GDM1 (cell line): ENCODE measurements at places on chromosomes 13 and 19.

GRCh38 chr13:62747629-62748028 lies 1332.0 kb upstream of the PCDH20 start:
- no peak for DNase-seq

GRCh38 chr19:3007975-3008374 lies 21.1 kb downstream of the TLE2 start:
- no peak for DNase-seq

- DNase-seq, result peak; percentile 12
Observed at GRCh38 chr13:49791315-49791710, 1.2 kb downstream of the KPNA3 start.

- no peak for DNase-seq
Observed at GRCh38 chr13:36696410-36697010, 22.7 kb downstream of the SERTM1 start.

- DNase-seq, result no peak
Observed at GRCh38 chr13:96958286-96958891, 35.9 kb downstream of the OXGR1 start.

GRCh38 chr13:99363391-99363790 lies 56.2 kb upstream of the GPR183 start:
- DNase-seq, result no peak

GRCh38 chr19:18841400-18841799 lies 9.6 kb downstream of the UPF1 start:
- no peak for DNase-seq

DNA sequence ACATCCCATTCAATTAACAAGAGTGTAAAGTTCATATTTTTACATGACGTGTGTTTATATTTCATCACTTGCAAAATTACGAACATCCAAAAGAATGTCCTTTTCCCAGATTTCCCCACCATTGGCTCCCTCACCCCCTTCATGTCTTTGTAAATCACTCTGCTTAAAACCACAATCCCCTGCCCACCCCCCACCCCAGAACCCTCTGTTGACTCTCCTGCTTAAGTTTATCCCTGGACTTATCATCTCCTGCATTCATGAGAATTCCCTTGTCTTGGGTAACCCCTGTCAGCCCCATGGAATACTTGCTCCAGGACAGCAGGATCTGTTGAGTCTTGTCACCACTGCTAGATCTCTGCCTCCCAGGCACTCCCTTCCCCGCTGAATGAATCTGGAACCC lies 109.9 kb downstream of the COL4A1 start:
- no peak for DNase-seq

- no peak for DNase-seq
Observed at GRCh38 chr13:82758044-82758443, 1124.2 kb downstream of the SLITRK1 start.

- no peak for DNase-seq
Observed at GRCh38 chr13:60152114-60152513, 11.6 kb downstream of the DIAPH3 start.

GRCh38 chr19:38840583-38840968 lies 9.0 kb upstream of the ECH1 start:
- no peak for DNase-seq

- DNase-seq, result no peak
Observed at GRCh38 chr13:52743988-52744387, 4.4 kb upstream of the CNMD start.

DNA sequence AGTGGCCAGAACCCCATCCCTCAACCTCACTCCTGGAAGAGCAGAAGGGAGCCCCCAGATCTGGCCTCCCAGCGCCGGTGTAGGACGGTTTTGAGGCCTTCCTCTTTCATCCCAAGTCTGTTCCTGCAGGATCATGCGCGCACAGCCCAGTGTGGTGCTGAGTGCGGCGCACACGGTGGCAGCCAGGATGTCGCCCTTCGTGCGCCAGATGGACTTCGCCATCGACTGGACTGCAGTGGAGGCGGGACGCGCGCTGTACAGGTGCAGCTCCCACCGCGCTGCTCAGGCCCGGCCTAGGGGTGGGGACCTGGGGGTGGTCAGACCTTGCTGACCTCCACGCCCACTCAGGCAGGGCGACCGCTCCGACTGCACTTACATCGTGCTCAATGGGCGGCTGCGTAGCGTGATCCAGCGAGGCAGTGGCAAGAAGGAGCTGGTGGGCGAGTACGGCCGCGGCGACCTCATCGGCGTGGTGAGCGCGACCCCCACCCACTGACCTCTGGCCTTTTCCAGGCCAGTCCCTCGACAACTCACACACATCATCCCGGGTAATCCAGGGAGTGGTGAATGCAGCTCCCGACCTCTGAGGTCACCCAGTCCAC lies 14.8 kb downstream of the PNPLA6 start:
- no peak for DNase-seq

GRCh38 chr19:51168564-51169282 lies 26.6 kb downstream of the SIGLEC7 start:
- no peak for DNase-seq

GRCh38 chr19:51143486-51143885 lies 1.4 kb downstream of the SIGLEC7 start:
- DNase-seq, result no peak

- DNase-seq, result no peak
Observed at GRCh38 chr13:97390941-97391600, 42.9 kb upstream of the RAP2A start.

GRCh38 chr13:28955264-28955966 lies 135.3 kb downstream of the MTUS2 start:
- DNase-seq, result no peak

DNA sequence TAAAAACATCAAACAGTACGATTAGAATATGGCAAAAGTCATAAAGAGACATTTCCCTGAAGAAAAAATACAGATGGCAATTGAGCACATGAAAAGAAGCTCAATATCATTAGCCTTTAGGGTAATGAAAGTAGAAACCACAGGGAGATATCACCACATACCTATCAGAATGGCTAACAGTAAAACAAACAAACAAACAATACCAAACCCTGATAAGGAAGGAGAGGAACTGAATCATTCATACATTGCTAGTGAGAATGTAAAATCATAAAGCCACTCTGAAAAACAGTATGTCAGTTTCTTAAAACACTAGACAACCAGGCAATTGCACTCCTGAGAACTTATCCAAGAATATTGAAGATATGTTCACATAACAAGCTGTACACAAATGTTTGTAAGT lies 1342.5 kb upstream of the SLC10A2 start:
- no peak for DNase-seq

- DNase-seq, result no peak
Observed at GRCh38 chr19:1094655-1094977, 559 bp downstream of the POLR2E start.

DNA sequence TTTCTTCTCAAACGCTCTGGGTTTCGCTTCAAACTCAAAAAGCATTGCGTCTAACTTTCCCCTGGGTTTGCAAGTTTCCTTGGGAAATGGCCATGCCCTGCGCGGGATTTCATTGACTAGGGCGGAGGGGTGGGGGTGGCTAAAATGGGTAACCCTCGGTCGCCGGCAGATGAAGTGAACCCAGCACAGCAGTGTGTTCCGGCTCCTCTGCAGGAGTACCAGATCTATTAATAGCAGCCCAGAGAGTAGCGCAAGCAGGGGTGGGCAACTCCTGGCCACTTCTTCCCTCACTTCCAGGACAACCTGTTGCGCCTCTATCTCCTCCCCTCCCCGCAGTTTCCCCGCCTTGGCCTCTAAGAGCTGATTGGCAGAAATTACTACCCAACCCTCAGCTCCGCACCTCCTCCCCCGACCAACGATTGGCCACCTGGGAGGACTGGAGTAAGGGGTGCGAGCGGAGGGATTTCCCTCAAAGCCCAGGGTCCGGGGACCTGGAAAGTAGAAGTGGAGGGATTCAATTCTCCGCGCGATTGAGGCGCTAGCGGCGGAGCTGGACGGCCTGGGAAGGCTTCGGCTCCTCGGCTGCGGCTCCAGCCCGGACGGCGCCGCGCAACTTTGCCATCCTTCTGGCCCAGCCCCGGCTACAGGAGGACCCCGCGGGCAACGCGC lies at the start of gene FREM2:
FREM2 (plus strand) TSS at position 501 of the 669 bp plus-strand sequence. CDS start 268 bp downstream, outside the sequence.
- no peak for DNase-seq

DNA sequence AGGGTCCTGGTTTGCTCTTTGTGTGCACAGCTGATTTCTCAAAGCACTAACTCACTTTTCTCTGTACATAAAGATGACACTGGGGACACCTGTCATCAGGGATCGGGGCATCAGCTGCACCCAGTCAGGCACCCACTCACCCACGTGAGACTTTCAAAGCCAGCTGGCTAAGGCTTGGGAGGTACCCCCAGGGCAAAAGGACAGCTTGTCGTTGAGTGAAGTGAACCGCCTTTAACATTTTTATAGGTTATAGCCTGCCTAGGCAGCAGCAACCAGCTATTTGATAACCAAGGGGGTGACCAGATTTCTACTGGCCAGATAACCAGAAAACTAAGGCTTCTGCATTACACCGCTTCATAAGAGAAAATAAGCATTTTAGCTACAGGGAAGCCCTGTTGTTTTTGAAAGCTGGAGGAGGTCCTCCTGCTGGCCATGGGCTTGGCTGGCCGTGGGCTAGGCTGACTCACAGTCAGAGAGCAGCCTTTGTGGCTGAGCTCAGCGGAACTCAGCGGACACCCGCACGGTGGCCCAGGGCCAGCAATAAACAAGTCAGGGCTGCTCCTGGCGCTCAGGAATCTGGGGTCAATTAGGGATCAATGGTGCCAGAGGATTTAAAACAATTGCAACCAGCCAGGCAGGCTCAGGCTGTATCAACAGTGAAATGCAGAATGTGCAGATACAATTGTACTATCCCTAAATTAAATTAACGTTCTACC lies 57.1 kb downstream of the ALOX5AP start:
- DNase-seq, result no peak

DNA sequence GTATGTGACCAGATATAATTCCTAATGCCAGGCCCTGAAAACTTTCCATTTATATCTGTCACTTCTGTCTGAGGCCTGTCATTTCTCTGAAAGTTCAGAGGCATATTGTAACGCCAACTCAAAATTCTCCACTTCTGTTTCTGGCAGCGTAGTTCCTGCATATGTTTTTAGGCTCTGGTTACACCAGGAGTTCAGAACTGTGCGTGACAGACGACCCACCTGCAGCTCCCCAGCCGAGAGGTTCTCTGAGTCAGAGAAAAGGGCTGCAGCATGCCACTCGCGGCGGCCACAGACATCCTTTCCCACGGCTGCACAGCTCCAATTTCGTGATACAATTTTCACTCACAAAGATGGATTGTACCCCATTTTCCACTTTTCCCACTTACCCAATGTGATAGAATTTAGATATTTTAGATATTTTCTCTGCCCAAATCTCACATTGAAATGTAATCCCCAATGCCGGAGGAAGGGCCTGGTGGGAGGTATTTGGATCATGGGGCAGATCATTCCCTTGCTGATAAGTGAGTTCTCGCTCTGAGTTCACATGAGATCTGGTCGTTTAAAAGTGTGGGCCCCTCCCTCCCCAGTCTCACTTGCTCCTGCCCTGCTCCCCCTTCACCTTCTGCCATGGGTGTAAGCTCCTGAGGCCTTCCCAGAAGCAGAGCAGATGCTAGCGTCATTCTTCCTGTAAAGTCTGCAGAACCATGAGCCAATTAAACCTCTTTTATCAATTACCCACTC lies 308.1 kb downstream of the LIG4 start:
- no peak for DNase-seq

DNA sequence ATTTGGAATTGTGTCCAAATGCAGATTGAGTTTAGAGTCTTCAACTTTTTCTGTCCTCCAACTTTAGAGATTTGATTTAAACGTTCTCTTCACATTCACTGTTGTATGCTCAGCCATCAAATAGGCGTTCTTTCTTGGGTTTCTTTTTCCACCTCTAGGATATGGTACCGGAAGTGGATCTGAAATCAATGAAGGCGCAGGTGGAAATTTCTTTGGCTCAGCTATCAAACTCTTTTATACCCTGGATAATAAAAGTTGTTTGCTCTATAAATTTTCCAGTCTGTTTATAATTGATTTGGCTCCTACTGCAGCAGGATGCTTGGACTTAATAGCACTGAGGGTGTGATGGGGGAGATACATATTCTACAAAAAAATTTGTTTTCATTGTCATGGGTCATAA lies 1.6 kb downstream of the COG3 start:
- no peak for DNase-seq

DNA sequence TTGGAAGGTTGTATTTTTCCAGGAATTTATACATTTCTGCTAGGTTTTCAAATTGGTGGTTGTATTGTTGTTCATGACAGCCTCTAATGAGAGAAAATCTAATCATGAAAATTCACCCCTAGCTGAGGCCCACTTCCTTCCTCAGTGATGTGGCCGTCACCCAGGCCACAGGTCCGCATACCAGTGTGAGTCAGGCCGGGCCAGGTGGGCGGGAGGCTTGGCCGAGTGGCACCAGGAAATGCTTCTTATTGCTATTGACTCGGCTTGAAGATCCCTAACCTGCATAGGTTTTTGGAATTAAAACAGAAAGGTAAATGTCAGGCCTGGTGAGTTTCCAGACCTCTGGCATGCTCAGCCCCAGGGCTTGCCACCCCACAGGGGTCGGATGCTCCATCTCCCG lies 88.7 kb downstream of the SCGB2B2 start:
- no peak for DNase-seq

GRCh38 chr19:29371251-29372090 lies 154.3 kb upstream of the VSTM2B start:
- no peak for DNase-seq

- DNase-seq, result no peak
Observed at GRCh38 chr19:8302734-8303133, 5.4 kb downstream of the CD320 start.

DNA sequence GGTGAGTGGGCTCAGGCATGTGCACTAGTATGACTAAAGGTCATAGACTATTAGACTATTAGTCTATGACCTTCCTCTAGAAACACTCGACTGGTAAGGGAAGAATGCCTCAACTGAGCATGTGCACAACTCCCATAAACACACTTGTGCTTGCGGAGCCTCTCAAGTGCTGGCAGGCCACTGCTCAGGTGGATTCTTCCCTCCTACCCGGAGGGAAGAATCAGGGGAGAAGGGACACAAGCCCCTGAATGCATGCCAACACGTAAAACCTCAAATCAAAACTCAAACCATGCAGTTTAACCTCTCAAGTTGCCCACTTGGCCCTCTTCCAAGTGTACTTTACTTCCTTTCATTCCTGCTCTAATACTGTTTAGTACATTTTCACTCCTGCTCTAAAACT lies 287.6 kb upstream of the SGCG start:
- no peak for DNase-seq

DNA sequence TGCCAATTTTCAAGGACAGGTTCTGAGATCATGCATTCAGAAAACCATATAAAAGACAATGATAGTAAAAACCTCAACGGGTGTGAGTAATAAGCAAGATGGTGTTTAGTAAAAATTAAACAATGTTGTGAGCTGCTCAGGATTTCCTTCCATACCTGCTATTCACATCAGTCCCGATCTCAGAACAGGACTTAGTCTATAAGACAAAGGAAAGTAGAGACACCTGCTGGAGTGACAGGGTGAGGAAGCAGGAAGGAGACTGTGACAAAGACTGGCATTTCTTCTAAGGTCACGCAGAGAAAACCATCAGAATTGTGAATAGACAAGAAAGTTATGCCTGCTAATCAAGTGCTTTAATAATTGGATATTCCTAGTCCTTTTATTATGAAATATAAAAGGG lies 648.0 kb downstream of the DACH1 start:
- no peak for DNase-seq

- DNase-seq, result no peak
Observed at GRCh38 chr19:21612403-21612872, 107.0 kb downstream of the ZNF429 start.
